GM06990 (cell line): ENCODE measurements at places on chromosomes 11 and 22.
A peak's percentile ranks its signal among the peaks of the same experiment; 100 is the strongest.

DNA sequence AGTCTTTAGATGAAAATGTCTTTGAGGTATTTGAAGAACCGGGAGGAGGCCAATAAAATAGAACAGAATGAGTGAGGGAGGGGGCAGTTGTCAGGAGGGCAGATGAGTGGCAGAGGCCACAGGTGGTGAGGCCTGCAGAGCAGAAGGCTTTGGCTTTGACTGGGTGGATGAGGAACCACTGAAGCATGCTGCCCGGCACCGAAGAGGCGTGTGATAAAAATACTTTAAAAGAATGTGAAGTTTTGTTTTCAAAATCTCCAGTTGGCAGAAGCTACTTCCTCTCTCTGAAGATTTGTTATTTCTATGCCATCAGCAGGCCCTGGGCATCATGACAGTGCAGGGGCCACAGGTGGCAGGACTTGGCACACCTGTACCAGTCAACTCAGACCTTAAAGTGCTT, 6.3 kb downstream of the MS4A12 start:
- DNase-seq = no peak

DNA sequence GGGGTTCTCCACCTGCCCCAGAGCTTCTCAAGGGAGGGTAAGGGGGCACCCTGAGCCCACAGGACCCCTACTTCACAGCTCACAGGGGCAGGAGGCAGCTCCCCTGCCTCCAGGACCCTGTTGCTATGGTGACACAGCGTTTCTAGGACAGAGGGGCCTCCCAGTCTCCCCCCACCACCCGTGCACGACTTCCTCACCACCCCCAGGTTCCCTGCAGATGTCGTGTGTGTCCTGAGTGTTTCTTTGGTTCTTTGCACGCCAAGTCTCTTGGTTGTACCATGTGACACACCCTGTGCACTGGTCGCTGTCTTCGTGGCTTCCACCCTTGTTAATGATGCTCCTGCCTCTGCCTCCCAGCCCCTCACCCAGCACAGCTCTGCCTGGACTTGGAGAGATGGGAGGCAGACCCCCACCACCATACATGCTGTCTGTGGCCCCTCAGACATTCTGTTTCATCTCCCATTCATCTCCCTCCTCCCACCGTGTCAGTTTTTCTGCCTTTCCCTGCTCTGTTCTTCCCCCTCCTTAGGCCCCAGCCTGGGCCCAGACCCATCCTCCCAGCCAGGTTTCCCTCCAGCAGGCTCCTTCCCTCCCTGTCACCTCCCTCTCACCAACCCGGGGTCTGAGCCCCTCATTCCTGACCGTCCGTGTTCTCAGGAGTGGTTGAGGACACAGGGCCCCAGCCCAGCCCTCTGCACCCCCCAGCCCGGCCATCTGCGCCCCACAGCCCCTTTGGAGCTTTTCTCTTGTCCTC, 24.5 kb upstream of the RAB1B start:
- DNase-seq = no peak

GRCh38 chr11:128551611-128552335, 35.6 kb downstream of the ETS1 start:
- peak; percentile 89 for DNase-seq

DNA sequence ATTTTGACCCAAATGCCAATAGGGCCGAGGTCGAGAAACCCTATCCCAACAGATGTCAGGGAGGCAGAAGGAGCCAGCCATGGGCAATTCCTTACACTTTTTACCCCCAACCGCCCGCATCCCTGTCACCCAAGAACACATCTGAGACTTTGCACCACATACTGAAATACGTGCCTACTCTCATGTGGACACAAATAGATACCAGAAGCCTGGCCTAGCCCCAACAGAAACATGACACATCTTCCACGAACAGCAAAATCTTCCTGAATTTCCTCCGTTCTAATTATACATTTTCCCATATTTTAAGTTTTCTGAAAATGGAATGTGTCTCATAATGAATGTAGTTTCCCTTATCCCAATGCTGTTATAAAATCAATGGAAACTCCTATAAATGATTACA, 64.7 kb downstream of the SLC1A2 start:
- DNase-seq = no peak

DNA sequence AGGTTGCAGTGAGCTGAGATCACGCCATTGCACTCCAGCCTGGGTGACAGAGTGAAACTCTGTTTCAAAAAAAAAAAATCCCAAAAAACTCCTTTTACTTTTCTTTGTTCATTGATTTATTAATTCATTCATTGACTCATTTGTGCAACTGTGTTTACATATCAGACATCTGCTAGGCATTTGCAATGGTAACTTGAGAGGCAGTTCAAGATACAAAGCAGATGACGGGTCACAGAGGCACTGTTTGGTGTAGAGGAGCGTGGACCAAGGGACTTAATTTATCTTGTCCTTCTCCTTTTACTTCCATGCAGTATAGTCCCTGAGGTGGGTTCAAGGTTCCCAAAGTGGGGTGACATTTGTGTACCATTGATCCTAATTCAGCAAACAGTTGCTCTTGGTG, 71.4 kb downstream of the KIAA1671 start:
- DNase-seq = no peak

GRCh38 chr11:120680322-120680721, 168.8 kb downstream of the GRIK4 start:
- no peak for DNase-seq

DNA sequence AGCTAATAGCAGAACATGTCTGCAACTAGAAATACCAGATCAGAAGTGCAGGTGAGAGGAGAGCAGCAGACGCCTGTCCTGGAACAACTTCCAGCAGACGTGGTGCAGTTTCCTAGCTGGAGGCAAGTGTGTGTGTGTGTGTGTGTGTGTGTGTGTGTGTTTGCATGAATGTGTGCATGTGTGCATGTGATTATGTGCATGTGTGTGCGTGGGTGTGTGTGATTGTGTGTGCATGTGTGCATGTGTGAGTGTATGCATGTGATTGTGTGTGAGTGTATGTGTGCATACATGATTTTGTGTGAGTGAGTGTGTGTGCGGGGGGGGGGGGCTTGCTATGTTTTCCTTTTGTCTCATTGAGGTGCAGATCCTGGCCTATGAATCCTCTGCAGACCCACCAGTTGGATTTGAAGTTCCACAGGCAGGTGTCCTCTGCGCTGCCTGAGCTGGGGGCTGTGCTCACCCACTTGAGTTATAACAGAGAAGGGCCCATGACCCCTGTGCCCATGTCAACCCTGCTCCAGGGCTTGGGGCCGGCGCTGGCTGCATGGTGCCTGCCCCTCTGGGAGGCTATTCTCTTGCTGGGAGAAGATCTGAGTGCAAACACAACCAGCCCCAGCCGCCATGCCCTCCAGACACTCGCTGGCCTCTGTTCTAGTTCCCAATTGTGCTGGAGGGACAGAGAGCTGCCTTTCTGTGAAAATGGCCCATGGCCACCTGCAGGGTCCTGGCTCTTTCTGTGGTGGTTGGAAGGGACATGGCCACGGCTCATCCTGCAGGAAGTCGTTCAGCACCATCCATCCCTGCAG, 821.3 kb downstream of the BRD1 start:
- no peak for DNase-seq

DNA sequence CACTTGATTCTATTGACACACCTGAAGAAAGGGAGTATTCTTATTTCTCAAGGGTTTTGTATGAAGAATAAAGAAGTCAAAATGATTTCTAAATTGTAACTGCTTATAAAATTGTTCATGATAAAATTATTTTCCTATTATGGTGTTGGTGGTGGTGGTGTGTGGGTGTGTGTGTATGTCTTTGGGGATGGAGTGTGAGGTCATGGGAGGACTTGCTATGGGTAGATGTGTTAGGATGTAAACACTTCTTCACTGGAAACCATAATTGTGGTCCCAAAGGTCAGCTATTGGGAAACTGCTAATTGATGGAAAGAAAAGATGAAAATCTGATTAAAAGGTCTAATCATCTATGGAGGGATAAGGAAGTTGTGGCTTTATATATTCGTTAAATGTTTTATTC, 5.1 kb downstream of the TRIM22 start:
- no peak for DNase-seq

DNA sequence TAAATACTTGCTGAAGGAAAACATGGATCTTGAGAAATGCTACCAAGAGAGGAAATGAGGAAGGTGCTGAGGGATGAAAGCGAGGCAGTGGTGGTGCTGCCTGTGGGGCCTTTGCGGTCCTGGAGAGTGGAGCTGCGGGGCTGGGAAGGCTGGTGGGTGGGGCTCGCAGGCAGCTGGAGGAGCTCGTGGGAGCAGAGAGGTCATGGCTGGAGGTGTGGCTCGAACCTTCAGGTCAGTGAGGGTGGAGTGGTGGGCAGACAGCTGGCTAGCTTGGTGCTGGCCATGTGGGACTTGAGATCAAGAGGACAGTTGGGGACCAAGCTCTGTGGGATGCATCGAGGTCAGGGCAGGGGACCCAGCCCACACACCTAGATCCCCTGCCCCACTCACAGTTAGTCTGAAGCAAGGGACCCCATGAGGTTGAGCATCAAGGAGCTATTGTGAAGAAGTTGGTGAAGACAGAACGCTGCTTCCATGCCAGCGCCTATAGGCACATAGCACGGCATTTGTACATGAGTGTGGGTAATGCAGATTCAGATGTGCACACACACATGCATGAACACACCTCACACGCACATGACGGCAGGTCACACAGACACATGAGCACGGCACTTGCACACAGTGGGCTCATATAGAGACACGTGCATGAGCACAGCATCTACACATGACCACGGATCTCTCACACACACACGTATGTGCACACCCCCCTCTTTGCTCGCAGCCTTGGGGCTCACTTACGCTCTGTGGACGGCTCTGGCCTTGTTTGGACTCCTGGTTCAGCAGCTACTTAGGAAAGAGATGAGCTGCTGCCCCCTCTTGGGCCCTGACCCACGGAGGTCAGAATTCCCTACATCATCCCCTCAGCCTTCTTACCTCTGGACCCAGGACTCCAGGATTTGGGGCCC, 30.4 kb downstream of the SHANK3 start:
- DNase-seq = no peak

DNA sequence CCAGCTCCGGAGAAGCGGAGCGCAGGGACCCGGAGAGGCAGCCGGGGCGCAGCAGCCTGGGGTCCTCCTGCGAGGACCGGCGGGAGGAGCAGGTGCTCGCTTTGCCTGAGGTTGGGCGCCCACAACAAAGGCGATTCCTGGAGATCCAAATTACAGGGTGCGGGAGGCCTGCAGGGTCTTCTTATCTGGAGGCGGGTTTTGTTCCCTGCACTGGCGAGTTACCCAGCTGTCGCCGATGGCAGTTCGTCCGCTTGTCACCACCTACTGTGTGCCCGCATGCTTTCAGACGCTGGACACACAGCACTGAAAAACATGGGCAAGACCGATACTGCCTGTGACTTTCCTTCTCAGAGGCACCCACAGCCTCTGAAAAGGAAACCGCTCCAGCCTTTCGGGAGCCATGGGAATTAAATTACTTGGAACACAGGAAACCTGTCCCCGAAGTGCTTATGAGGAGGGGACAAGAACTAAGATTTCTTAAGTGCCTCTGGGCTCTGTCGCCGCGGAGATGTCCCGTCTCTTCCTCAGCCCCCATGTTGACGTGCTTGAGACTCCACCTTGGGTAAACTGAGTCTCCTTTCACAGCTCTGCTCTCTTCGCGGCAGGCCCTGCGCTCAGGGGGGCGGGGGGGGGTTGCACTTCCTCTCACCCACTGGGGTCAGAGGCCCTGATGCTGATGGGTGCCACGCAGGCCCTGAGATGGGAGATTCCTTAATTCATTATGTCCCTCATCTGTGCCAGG, 1.3 kb upstream of the ZFTA start:
- peak; percentile 2 for DNase-seq
